CD4-positive, alpha-beta T cell (primary cell): ENCODE measurements at places on chromosomes 7 and 10.
A peak's percentile ranks its signal among the peaks of the same experiment; 100 is the strongest.

- no peak for DNase-seq
Observed at GRCh38 chr10:63346015-63346441, 119.7 kb downstream of the JMJD1C start.

- DNase-seq = no peak
Observed at GRCh38 chr7:142185069-142185468, 72.8 kb downstream of the PRSS58 start.

DNA sequence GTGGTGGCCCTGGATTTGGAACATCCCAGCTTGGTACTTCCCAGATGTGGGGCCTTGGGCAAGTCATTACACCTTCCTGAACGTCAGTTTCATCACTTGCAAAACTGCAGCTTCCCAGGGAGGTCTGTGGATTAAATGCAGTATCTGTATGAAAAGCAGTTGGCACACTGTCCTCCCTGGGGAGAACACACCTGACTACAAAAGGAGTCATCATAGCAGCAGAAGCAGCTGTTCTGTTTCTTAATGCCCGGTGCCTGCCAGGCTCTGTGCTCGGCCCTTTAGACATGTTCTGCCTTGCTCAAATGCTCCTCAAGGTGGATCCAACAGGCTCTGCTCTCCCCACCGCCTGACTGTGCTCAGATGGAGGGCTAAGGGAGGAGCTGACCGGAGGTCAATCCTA is 31.0 kb downstream of the CDCA7L start:
- no peak for DNase-seq

DNA sequence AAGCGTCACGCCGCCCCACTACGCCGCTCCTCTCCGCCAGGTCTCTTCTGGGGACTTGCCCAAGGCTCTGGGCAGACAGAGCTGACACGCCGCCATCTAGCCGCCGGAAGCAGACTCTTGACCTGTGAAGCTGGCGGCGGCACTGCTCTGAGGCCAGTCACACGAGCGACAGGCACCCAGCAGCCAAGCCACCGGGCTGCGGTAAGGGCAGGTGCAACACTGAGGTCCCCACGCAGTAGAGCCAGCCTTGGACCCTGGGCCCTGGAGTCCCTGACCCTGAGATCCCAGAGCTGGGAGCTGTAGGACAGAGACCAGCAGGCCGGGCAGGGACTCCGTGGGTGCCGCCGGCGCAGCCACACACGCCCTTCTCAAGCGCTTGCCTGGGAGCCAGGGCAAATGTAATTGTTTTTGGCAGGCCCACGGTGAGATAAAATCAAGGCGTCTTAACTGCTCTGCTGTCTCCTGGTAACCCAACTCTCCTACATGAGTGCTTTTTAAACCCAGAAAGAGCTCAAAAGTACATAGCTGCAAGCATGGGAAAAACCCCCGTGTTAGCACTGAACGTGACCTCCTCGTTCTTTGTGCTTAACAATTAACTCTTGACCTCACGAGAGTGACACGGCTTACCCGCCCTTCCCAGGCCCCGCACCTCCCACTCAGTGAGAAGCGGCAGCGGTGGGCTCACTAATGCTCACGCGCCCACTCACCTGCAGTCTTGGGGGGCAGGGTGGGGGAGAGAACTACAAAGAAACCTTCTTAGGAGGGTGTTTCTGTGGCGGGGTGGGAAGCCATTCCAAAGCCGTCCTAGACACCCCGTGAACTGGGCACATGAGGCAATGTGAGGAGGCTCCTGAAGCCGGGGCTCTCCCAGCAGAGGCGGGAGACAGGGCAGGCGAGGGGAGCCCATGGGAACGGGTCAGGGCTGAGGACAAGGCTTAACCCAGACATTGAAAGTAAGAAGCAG is 8.5 kb downstream of the GPER1 start:
- DNase-seq = no peak

- no peak for DNase-seq
Observed at GRCh38 chr7:37476428-37476827, 27.8 kb upstream of the ELMO1 start.

DNA sequence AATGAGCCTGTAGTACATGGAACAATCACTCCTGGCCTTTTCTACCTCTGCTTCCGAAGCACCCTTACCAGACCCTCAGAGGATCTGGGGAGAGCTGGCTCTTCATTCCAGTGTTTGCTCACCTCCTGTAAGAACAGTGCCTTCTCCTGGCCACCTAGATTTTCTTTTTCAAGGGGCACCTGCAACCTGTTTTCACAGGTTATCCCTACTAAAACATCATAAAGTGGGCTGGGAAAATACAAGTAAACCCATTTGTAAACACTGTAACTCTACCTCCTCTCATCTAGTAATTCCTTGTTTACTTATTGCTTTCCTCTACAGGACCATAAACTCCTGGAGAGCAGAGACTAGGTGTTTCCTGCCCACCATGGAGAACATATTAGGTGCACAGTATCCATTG is 1.1 kb downstream of the PIK3AP1 start:
- DNase-seq = no peak

- DNase-seq = no peak
Observed at GRCh38 chr10:6990891-6991290, 410.8 kb upstream of the PRKCQ start.

GRCh38 chr10:123129618-123130271 is 6.0 kb upstream of the HMX3 start:
- no peak for DNase-seq

DNA sequence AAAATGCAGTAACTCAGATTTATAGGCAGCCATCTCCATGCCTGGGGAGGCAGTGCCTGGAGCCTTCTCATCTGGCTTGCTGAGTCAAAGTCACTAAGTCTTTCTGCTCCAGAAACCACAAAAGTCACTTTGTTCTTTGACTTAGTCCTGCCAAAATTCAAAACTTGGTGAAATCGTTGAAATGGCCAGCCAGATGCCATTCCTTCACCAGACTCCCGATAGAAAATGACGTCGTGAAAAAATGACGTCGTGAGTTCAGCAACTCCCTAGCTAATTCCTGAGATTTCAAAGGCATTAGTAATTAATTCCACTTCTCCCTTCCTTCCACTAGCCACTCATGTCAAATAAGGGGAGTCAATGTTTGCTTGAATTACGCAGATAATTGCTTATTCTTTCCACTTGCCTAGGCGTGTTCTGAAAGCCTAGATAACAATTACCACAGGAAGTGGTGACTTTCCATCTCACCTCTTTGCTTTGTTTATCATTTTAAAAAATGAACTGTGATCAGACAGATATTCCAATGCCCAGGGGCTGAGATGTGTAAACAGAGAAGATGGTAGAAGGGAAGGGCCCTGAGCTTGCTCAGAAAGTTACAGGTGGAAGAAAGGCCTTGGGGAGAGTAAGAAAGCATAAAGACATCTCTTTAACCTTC is 48.5 kb upstream of the OSBPL3 start:
- DNase-seq = peak; percentile 53

DNA sequence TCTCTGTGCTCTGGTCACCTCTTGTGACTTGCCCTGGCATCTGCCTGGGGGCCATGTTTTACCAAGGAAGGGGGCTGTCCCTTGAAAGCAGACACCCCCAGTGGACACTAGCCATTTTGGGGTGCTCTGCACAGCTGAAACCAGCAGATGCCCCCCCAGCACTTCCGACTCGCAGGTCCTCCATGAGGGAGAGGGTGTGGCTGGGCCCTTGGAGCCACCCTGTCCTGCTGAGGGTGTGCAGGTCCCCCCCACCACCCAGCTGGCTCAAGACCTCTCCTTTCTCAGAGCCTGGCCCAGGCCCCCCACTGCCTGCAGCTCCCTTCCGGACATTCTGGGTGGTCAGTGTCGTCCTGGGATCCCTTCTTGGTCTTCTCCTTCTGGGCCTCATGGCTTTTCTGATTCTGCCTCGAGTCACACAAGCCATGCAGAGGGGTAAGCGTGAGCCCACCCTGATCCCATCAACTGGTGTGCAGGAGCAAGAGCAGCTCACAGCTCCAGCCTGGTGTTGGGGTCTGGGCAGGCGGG is 12.3 kb downstream of the SCART1 start:
- no peak for DNase-seq

GRCh38 chr10:93152136-93152535 is 78.4 kb downstream of the CYP26A1 start:
- DNase-seq = no peak

DNA sequence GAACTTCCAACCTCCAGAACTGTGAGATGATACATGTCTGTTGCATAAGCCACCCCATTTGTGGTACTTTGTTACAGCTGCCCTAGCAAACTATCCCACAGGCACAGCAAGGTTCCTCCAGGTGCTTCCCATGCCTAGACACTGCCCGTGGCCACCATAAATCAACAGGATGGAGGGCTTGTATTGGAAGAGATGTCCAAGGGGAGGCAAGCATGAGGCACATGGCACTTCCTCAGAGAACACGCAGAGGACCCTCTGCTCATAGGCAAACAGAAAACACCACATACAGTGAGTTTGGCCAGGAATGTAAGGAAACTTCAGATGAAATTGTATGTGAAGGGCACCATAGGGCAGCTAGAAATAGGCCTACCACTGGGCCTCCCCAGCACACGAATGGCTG is 291.1 kb downstream of the GRID1 start:
- DNase-seq = no peak

- no peak for DNase-seq
Observed at GRCh38 chr7:68730964-68731363, 867.3 kb upstream of the AUTS2 start.
